ENCODE measurements at places on chromosomes 5 and 9. TPM values are rescaled to one million over a fixed set of nuclear protein-coding genes. Genes with fewer than 3 reads are reported as not detected.

DNA sequence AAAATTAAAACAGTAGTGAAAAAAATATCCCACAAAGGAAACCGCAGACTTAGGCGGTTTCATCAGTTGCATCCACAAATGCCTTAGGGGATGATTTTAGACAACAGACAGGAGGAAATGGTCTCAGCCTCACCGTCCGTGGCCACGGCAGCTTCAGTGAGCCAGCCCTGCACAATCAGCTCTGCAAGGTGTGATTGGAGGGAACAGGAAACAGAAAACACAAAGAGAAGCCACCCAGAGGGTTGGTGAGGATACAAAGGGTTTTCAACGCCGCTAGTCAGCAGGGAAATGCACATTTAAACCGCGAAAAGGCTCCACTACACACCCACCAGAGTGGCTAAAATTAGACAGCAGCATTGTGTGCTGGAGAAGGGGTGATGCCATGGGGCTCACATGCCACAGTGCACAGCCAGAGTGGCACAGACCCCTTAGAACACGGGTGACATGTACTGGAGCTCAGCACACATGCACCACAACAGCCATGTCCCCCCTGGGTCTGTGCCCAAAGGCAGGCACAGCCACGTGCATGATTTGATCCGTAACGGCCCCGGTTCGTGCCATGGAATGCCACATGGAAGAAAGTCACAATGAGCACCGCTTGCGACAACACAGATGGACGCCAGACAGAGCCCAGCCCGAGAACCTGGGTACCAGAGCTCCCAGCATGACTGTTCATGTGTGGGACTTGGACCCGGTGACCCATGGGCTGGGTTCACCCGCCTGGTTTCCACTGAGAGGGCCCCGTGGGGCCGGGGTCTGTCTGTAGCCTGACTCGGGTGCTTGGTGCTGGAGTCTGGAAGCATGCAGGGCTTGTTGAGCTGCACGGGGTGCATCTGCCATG, 18.3 kb upstream of the TERT start:
- no peak for DNase-seq

DNA sequence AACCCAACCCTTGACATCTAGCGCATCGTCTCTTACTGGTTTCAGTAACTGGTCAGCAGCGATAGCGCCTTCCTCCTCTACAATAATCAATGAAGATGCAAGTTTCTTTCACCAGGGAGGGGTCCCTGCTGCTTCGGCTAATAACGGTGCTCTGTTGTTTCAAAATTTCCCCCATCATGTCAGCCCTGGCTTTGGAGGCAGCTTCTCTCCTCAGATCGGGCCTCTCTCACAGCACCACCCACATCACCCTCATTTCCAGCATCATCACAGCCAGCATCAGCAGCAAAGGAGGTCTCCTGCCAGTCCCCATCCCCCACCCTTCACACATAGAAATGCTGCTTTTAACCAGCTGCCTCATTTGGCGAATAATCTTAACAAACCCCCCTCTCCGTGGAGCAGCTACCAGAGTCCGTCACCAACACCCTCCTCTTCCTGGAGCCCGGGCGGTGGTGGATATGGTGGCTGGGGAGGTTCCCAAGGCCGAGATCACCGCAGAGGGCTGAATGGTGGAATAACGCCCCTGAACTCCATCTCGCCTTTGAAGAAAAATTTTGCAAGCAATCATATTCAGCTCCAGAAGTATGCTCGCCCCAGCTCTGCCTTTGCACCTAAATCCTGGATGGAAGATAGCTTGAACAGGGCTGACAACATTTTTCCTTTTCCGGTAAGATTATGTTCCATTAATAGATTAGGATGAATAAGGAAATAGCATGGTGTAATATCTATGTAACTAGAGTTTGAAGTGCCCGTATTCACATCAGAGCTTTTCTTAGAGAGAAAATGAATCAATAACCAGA, 2.2 kb downstream of the CPEB4 start:
- peak; percentile 47 for DNase-seq

SMIM33 gene
- not detected for total RNA-seq

SGTB gene
- total RNA-seq, result 30.2 TPM

GRCh38 chr9:117412006-117412715, 2.7 kb downstream of the ASTN2 start:
- no peak for DNase-seq

- no peak for DNase-seq
These were observed 143.7 kb downstream of the TRIO start for GRCh38 chr5:14286574-14287421.

DNA sequence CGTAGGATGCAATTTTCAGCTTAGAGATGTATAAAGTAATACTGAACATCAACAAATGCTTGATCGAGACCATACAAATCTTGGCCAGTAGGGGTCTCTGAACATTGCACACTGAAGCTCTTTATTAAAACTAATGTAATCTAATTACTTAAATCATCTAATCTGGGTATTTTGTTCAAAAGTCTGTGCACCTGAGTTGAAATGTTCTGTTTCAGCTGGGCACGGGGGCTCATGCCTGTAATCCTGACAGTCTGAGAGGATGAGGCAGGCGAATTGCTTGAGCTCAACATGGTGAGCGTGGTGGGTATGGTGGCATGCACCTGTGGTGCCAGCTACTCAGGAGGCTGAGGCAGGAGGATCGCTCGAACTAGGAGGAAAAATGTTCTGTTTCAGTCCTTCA, 41.0 kb downstream of the ESM1 start:
- DNase-seq, result no peak

DNA sequence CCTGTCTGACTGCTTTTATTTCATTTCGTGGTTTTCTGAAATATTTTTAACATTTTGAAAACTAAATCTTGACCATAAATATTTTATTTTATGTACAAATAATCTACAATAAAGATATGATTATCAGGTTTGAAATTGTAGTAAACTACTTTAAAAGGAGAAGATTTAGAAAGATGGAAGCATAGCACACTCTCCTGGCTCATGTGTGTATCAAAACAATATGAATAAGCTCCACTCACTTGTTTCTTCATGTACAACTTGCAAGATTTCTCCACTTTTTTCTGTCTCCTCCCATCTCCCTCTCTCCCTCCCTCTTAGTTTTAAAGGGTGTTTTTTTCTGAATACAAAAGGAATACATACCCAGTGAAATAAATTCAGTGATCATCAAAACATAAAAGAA, 15.4 kb upstream of the VPS13A start:
- no peak for DNase-seq

PTGES2 gene
- total RNA-seq, result 120 TPM

GRCh38 chr5:105283134-105283533, 1720.5 kb upstream of the NUDT12 start:
- DNase-seq, result no peak

- peak; percentile 23 for DNase-seq
These were observed 716 bp upstream of the OTULIN start for GRCh38 chr5:14663734-14664269.

DNA sequence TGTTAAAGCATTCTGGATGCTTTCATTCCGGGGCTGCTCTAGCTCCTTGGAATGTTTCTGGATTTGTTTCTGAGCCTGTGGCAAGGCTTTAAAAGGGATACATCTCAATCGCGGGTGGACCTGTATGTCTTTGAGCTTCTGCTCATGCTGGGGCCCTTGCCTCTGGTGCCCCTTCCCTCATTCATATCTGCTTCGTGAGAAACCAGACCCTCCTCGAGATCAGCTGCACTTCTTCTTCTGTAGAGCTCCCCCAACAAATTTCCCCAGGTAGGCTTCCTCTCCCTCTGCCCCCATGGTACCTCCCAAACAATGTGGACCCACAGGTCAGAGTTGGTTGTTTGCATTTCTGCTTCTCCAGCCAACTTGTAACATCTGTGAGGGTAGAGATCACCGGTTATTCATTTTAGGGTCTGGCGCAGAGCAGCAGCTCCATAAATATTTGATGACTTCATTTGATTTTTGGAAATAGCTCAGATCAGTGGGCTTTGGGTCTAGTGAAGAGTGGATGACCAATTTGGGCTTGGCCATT, 6.6 kb downstream of the ZNF618 start:
- DNase-seq, result peak; percentile 15

- DNase-seq, result no peak
These were observed 530.2 kb downstream of the EBF1 start for GRCh38 chr5:158569534-158569933.

GRCh38 chr5:122870219-122870856, 24.9 kb downstream of the SNX24 start:
- no peak for DNase-seq

DNA sequence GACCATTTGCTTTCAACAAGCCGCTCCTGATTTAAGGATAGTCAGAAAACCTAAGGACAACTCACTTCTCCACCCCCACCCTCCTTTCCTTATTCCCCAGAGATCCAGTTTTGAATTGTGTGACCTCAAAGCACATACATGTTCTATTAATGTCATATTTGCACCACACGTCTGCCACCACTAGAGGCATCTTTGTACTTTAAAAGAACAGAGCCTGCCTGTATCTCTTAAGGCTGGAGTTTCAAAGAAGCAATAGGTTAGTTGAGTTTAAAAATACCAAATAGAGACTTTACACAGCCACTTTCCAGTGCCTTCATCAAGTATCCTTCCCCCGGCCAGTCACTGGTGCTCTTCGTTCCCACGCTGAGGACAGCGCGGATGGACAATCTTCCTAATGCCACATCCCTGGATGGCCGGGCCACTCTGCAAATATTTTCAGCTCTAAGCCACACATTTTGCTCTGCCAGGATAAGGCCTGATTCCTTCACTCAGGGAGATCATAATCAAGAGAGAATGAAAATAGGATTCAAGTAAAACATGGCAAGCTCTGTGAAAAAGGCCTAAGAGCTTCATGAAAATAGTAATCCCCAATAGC, 146.3 kb downstream of the SNCAIP start:
- peak; percentile 13 for DNase-seq

- DNase-seq, result no peak
These were observed 189.9 kb downstream of the ACER2 start for GRCh38 chr9:19598722-19599121.

CDO1 gene
- not detected for total RNA-seq

DNA sequence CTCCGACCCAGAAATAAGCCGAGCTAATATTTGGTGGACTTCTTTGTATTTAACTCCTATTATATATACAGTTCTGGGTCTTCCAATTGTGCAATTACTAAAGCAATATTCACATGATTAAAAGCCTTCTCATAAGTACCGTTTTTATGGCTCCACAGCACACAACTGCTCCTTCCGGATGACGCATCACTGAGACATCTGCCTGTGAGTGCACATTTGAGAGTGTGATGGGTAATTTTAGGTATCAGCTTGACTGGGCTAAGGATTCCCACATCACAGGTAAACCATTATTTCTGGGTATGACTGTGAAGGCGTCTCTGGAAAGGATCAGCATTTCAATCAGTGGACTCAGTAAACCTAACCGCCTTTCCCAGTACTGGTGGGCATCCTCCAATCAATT, 77.5 kb upstream of the SYK start:
- DNase-seq, result no peak

DNA sequence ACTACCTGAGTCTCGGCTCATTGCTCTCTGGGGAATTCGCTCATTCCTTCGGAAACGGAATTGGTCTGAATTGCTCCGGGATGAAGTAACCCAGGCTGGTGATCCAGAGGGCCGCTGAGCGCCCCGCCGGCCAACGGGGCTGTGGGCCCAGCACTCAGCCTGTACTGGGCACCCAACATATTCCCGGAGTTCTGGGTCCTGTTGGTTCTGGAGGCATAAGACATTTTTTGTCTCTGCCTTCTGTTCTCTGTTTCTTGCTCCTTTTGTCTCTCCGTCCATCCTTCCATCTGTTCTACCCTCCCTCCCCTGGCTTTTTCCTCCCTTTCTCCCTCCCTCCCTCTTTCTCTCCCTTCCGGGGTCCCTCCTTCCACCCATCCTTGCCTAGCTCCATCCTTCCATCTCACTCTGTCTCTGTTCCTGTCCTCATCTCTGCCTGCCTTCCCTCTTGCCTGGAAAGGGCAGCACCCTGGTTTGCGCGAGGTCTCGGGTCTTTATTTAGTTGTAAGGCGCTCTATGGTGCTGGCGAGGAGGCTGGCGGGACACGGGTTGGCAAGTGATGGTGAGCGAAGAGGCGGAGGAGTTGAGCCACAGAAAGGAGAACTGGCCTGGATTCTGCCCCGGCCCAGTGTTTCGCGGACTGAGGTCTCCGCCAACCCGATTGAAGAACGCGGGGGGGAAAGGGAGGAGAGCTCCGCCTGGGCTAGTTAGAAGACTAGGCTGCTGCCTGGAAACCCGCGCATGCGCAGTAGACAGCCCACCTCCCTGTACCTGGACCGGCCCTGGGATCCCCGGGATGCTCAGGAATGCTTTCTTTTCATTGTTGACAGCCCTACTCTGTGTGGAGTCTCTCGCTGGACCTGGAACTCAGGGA, 1468.0 kb downstream of the FOXD4L5 start:
- peak; percentile 61 for DNase-seq

DNA sequence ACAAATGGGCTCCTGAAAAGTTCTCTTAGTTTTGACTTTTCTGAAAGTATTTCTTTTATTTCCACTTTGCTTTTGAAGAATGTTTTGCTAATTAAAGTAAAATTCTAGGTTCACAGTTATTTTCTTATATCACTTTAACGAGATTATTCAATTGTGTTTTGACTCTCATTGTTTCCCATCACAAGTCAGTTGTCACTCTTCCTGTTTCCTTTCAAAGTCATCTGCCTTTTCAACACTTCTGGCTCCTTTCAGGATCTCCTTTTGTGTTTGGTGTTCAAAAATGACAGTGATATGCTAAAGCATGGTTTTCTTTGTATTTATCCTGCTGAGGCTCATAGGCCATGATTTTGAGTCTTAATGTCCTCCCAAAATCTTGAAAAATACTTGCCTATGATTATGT, 235.4 kb upstream of the TAS2R1 start:
- no peak for DNase-seq

CTXN3 gene
- total RNA-seq, result not detected

- DNase-seq, result peak; percentile 31
These were observed 77.7 kb upstream of the SPEF2 start for GRCh38 chr5:35540002-35540401.

CDC25C gene
- 20.2 TPM for total RNA-seq

OR1Q1 gene
- not detected for total RNA-seq

- no peak for DNase-seq
These were observed 188.6 kb upstream of the DMRT1 start for GRCh38 chr9:652914-653313.

GRCh38 chr5:31133488-31133887, 60.0 kb upstream of the CDH6 start:
- DNase-seq, result peak; percentile 61

Data from MG63 (cell line).